ENCODE measurements at places on chromosomes 5 and 9. TPM values are rescaled to one million over a fixed set of nuclear protein-coding genes. Genes with fewer than 3 reads are reported as not detected.

The SLC6A18 gene
- not detected for total RNA-seq

GRCh38 chr5:162096448-162096847 lies 28.9 kb downstream of the GABRG2 start:
- no peak for DNase-seq

GRCh38 chr5:126464959-126465358 lies 41.8 kb downstream of the GRAMD2B start:
- DNase-seq, result no peak

The SLC36A3 gene
- not detected for total RNA-seq

DNA sequence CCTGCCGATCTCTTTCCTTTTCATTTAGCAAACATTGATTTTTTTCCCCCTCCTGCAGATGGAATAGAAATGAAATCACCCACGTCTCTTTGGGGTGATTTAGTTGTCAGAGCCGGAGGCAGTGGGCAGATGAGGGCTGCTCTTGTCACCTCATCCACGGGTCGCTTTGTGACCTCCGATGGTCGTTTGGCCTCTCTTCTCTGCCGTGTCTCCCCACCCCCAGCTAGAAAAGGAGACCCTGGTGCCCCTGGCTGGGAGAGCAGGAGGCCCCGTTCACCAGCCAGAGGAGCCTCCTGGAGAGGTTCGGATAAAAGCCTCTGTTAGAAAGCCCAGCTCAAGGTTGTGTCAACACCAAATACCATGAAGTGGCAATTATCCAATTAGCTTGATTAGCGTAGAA lies 21.6 kb upstream of the RXRA start:
- no peak for DNase-seq
